Activated CD4-positive, alpha-beta T cell treated with anti-CD3 and anti-CD28 coated beads, Interleukin-2, amount 50 U/mL, for 48 hours (primary cell): ENCODE measurements at places on chromosomes 5 and 9.

DNA sequence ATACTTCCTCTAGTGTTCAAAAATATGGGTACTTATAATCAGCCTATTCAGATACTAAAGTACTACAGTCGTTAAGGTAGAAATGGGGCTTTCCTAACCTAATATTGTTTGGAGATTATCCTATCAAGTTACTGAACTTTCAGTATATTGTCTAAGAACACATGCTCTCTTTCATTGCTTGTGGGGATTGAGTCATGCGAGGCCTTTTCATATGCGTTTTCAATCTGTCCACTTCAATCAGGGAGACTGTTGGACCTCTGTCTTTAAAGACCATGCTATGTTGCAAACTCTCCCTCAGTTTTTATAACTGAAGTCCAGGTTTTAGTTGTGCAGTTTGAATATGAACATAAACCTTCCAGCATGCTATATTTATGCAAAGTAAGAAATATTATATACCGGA, 15.0 kb downstream of the PRR16 start:
- DNase-seq = no peak

GRCh38 chr5:68268101-68268851, 52.7 kb downstream of the PIK3R1 start:
- no peak for DNase-seq

DNA sequence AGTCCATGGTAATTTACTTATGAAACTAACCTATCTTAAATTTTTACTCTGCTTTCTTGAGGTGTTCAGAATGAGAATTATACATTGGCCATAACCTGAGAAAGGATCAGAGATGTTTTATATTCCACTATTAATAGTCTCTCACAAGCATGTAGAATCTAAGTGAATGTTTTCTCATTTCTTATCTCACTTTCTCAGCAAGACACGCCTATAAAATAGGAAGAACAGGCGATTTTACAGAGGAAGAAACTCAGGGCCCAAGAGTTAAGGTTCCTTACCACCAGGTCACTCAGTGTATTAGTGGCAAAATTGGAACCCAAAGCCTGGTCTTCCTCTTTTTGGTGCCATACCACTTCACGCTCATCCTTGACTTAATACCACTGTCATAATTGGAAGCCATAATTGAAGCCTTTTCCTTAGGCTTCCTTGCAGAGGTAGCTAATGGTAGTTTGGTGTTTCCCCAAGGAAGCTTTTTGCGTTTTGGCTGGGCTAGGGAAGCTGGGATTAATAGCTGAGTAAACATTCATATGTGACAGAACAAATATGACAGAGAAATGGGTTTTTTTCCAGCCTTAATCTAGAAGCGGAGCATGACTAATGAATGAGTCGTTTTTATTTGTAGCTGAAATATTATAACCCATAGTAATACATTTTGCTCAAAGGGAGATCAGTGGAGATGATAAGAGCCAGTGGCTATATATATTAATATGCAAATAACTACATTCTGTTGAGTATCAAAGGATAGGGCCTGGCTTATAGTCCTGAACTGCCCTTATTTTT, 16.9 kb downstream of the HMGXB3 start:
- no peak for DNase-seq

GRCh38 chr5:77167695-77168121, 42.8 kb upstream of the PDE8B start:
- DNase-seq = no peak
